ENCODE measurements at places on chromosomes 7 and 10.

- DNase-seq, result no peak
These were observed 57.5 kb upstream of the SHH start for GRCh38 chr7:155869784-155870076.

- no peak for DNase-seq
These were observed 98.1 kb downstream of the PTPN20 start for GRCh38 chr10:47009215-47009838.

DNA sequence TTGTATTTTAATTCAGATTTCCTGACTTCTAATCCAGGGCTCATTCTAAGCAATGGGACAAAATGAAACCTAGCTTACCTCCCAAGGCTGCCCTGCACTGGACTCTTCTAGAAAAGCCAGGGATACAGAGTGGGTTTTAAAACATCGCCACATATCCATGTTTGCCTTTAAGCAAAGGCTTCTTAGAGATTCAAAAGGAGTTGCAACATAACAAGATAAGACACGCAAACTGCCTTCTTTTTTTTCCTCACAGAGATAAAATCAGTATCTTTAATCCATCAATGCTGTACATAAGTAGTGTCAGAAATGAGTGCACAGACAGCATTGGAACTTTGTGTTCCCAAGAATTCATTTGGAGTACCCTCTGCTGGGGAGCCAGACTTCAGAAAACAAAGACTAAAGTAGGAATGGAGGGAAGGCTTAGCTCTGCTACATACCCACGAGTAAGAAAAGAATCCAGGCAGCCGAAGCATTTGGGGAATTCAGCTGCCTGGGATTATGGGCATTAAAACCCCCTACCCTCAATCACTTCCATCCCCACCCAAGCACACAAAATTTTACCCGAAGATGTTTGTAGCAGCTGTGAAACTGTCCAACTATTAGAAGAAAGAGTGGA is 427.8 kb downstream of the ARL4A start:
- DNase-seq, result no peak

GRCh38 chr7:134814730-134815364 is 35.4 kb downstream of the CALD1 start:
- DNase-seq, result no peak

DNA sequence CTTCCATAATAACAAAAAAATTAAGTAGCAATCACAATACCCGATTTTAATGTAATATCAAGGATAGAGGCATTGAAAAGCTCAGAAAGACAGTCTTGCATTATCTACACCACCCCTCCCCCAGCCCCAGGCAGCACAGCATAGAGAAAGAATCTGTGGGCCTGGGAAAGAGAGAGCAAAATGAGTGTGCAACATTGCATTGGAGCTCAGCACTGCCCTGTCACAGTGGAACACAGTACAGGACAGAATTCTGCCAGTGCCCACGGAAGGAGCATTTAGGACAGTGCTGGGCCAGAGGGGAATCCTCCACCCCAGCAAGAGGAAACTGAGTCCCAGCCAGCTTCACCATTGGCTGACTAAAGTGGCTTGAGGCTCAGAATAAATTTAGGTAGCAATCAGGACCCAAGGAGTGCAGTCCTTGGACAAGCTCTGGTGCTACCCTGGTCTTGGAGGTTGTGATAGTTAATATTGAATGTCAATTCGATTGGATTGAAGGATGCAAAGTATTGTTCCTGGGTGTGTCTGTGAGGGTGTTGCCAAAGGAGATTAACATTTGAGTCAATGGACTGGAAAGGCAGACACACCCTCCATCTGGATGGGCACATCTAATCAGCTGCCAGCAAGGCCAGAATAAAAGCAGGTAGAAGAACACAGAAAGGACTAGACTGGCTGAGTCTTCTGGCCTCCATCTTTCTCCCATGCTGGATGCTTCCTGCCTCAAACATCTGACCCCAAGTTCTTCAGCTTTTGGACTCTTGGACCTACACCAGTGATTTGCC is 234.4 kb downstream of the ANK3 start:
- no peak for DNase-seq

DNA sequence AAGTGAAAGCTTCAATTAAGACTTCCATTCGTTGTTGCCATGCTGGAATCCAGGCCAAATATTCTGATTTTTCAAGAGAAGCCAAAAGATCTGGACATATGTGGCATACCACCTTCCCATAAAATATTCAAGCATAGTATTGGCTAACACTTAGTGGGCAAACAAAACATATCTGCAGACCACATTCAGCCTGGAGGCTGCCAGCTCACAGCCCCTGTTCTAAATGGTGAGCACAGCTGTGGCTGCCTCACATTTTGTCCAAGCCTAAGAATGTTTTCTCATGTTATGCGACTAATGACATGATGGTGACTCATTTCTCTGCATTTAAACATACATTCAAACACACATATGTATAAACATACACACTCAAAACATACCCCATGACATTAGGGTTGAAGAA is 10.6 kb upstream of the CALU start:
- DNase-seq, result no peak

- no peak for DNase-seq
These were observed 39.6 kb downstream of the CUL2 start for GRCh38 chr10:35050568-35050967.

DNA sequence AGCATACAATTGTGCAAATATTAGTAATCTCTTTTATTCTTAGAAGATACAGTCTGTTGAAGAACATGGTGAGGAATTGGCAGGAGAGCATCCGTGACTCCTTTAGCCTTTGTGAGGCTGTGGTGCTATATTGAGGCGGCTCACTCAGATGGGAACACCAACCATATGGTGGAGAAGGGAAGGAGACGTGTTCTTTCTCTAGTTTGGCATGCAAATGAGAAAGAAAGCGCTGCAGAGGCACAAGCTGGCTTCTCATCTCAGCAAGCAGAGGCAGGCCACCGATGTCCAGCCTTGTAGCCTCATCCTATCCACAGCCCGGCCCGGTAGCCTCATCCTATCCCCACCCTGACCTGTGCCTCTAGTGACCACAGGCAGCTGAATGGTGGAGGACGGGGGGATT is 288.3 kb downstream of the CAMK1D start:
- DNase-seq, result no peak

DNA sequence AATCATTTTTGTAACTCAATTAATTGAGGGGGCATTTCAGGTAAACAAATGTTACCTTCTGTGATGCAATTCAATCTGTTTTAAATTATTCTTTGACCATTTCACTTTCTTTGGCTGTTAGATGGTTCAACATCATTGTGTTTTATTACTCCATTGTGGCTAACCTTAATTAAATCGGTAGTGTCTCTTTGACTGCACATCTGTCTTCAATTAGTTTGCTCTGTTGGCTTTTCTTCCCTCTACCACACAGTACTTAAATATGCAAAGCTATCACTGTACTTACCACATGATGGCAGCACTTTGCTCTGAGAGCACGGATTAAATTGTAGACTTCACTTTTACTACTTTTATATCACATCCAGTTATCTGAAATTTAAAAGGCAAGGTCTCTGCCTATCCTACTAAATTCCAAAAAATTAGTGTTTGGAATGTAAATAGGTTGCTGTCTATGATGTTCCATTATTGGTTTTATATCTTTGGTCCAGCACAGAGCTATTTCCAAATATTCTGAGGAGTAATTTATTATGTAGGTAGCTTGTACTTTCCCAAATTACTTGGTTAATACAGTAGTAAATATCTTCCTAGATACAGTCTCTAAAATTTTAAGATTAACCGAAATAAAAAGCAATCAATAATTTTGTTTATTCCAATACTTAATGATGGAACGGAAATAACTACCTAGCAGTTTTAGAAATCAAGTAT is 352.0 kb downstream of the PCLO start:
- no peak for DNase-seq

DNA sequence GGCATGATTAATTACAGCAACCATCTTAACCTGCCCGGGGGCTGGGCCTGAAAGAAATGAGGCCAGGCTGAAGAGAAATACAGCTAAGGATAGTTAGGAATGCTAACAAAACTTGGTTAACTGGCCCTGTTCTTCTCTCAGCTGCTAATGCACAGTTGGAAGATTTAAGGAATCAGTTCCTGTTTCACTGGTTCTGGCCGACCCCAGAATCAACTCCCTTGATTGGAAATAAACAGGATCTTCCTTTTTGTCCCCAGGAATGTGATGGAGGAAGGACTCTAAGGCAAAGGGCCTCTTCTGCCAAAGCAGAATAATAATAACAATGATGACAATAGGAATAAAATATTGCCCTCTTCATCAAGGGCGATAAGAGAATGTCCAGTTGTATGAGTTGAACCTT is 3.5 kb upstream of the LRMDA start:
- DNase-seq, result no peak

GRCh38 chr7:78472519-78472918 is 673.9 kb downstream of the PHTF2 start:
- DNase-seq, result no peak

DNA sequence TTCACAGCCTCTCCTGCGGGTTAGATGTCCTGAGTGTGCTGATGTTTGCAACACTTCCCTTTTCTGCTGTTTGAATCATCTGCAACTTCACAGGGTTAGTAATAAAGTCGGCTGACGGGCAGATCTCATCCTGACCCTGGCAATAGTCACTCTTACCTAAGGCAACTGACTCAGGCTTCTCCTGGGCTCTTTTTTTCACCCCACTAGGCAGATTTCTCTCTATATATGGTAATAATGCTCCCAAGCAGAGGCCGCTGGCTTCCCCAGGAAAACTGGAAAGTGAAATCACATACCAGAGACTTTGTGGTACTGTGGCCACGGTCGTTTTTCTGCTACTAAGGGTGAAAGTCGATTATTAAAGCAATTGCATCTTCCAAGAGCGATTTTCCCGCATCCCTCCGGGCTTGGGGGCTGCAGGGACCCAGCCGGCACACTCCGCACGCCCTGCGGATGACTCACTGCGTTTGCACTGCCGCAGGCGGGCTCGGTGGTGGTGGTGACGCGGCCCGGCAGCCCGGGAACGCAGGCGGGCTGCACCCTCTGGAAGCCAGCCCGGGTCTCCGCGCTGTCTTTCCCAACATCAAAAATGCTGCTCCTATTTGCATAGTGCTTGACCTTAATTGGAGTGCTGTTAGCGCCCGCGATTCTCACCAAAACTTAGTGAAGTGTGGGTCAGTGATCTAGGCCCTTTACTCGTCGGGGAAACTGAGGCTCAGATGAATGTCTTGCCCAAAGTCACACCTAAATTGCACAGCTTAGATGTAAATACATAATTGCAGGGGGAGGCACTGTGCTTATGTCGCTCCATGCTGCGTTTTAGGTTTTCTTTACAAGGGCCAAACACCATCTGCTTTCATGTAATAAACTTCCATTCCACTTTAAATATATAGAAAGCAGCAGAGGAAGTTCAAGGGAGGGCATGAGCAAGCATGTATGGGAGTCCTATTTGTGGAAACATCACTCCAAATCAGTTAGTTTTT is 47.6 kb upstream of the ITGB1 start:
- DNase-seq, result peak; percentile 28

- no peak for DNase-seq
These were observed 104.2 kb downstream of the KIF20B start for GRCh38 chr10:89805599-89806013.

- DNase-seq, result peak; percentile 60
These were observed 6.9 kb upstream of the CYP2E1 start for GRCh38 chr10:133520193-133520738.

- no peak for DNase-seq
These were observed 2.5 kb downstream of the P4HA1 start for GRCh38 chr10:73093922-73094850.

- no peak for DNase-seq
These were observed 277.8 kb downstream of the EXOC4 start for GRCh38 chr7:133530682-133531081.

DNA sequence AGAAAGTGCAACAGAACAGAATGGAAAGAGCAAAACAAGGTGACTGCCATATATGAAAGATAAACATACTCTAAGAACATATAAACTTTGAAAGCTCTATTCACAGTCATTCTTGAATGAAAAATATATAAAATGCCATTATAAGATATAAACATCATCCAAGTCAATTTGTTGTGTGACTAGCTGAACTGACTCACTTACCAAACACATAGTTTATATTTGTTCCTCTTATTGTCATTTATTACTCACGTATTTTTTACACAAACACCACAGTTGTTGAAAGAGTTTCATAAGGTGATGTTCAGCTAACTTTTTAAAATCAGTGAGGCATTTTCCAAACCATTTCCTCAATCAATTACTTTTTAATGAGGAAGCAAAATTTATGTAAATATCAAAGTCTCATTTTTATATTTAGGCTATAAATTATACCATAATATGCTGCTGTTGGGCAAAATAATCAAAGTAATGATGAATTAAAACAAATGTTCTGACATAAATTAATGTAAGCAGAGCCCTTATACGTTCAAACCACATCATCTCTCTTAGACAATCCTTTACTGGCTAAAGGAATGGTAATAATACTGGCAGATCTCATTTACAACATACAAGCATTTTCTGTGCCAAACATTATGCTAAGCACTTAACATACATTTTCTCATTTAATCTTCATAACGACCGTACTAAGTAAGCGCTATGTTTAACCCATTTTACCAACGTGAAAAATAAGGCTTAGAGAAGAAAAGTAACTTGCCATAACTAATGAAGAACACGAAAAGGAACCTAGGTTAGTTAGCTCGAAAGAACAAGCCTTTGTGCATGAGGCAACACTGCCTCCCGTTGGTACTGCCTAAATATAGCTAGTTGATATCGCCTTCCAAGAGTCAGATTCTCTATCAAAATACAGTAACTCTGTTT is 7.3 kb downstream of the LRRN3 start:
- DNase-seq, result no peak
